Ovary (tissue), 10 donors: ENCODE measurements at places on chromosomes 2 and 18. TPM values are rescaled to one million over a fixed set of nuclear protein-coding genes. Genes with fewer than 3 reads are reported as not detected.

GPAT2 gene
- total RNA-seq = 2.0 TPM

MCM6 gene
- 20.1 TPM for total RNA-seq

NEU4 gene
- total RNA-seq = 1.4 TPM

CNGA3 gene
- not detected for total RNA-seq

XDH gene
- not detected for total RNA-seq

SERPINB10 gene
- total RNA-seq = not detected

ACYP2 gene
- 18.5 TPM for total RNA-seq

SERPINB13 gene
- total RNA-seq = not detected

OSBPL1A gene
- 41.9 TPM for total RNA-seq

THSD7B gene
- total RNA-seq = 0.46 TPM

LHCGR gene
- 1.5 TPM for total RNA-seq

MTCL1 gene
- 9.6 TPM for total RNA-seq

C2orf72 gene
- total RNA-seq = not detected

GPC1 gene
- 73.3 TPM for total RNA-seq

ASPRV1 gene
- total RNA-seq = 3.9 TPM

KIF1A gene
- 4.4 TPM for total RNA-seq

ANKRD53 gene
- total RNA-seq = 5.7 TPM

HJURP gene
- total RNA-seq = 0.94 TPM

CDH7 gene
- not detected for total RNA-seq

CHST9 gene
- not detected for total RNA-seq

UPP2 gene
- total RNA-seq = not detected

ACTG2 gene
- 42.6 TPM for total RNA-seq

CNDP1 gene
- total RNA-seq = 0.35 TPM

CTAGE1 gene
- total RNA-seq = not detected

ZFAND2B gene
- total RNA-seq = 40.6 TPM

FMNL2 gene
- total RNA-seq = 30.3 TPM

ANKRD30BL gene
- 1.1 TPM for total RNA-seq

INPP5D gene
- total RNA-seq = 5.0 TPM

ICOS gene
- 0.07 TPM for total RNA-seq

MYO5B gene
- total RNA-seq = 0.38 TPM

AQP4 gene
- total RNA-seq = 22.0 TPM

CFAP53 gene
- total RNA-seq = 0.67 TPM

ABCB11 gene
- not detected for total RNA-seq

HOXD13 gene
- not detected for total RNA-seq

TWSG1 gene
- total RNA-seq = 42.4 TPM

HTR2B gene
- total RNA-seq = not detected

HMSD gene
- total RNA-seq = not detected

ST8SIA3 gene
- total RNA-seq = not detected
